ENCODE measurements at places on chromosomes 1 and 21.

GRCh38 chr1:212290608-212291007 lies 5.4 kb downstream of the PPP2R5A start:
- DNase-seq: peak; percentile 52

GRCh38 chr1:184843732-184844495 lies 89.3 kb upstream of the EDEM3 start:
- peak; percentile 14 for DNase-seq

DNA sequence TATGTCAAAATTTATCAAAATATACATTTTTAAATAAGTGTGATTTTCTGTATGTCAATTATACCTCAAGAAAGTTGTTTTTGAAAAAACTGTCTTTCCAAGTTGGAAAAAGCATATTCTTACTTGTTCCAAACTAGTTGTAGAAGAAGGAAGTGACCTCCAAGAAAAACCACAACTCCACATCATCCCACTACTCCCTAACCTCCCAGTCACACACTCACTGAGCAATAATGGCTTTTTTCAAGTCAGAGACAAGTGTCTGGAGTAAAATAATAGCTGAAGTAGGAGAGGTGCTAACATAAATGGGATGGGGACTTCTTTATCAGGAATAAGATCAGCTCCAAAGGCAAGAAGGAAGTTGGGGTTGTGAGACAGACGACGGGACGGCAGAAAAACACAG lies 13.4 kb downstream of the EPRS1 start:
- DNase-seq: no peak

DNA sequence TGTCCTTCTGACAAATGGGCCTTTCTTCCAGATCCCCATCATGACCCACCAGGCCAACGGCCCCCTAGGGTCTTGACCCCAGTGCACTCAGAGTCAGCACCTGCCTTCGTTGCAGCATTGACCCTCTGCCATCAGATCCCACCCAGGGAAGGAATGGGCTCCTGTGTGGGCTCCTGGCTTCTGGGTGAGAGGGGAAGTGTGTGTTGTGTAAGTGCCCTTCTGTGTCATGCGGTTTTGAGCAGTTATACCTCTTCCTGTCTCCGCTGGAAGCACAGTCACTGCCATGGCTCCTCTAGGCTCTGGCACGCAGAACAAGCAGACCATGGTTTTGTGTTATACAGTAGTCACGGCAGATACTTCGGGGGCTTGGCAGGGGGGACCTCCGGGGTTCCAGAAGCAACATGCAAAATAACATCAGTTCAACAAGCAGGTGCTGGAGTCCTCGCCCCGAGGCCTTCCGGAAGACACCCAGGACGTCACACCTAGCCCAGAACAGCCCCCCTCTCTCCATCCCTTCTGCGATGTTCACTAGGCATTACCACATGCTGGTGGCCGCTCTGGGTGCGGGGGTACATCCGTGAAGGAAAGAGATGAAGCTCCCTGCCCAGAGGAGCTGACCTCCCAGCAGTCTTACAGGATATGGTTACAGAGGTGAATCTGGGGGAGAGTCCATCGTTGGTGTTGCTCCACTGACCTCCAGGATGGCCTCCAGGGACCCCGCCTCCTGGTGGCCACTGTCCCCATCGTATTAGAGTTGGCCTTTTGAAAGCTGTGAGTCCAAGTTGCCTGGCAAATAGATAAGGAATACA lies 17.4 kb upstream of the KCNAB2 start:
- no peak for DNase-seq

- peak; percentile 58 for DNase-seq
Observed at GRCh38 chr1:243343970-243344937, 88.4 kb downstream of the SDCCAG8 start.

GRCh38 chr1:190738317-190738716 lies 260.7 kb upstream of the BRINP3 start:
- no peak for DNase-seq

DNA sequence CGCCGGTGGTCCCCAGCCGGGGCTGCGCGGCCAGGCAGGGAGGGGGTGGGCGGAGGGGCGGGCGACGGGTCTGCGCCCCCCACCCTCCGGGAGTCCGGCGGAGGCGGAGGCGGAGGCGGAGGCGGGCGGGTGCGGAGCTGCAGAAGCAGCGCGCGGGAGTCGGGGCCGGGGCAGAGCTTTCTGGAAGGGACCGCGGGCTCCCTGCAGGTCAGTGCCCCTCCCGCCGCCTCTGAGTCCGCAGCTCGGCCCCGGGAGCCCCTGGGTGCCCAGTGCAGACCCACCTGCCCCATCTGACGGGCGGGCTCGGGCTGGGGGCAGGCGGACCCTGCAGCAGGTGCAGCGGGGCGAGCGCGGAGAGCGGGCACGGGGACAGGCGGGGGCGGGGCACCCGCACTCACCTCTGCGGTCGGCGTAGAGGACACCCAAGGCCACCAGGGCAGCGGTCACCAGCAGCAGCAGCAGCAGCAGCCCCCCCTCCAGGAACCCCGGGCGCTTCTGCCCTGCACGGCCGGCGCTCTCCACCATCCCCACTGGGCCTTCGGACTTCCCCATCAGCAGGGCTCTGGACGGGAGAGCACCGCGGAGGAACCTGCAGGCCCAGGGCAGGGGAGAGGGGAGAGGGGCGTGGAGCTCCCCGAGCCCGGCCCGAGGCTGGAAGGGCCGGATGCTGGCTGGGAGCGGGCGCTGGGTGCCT lies 3.7 kb downstream of the MMEL1 start:
- DNase-seq: no peak

DNA sequence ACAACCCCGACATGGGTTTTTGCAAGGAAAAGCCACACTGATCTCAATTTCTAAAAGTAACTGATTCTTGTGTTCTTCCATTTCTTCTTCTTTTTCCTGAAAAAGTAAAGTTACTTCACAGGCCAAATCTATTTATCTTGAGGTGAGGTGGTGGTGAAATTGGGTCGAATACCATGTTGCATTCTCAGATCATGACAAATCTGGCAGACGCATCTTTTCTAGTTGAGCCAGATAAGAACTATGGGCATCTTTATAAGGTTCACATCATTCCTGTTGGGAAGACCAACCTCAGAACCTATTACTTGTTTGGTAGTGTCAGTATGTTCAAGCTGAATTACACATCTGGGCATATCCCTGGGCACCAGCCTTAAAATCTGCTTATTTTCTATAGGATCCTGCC lies 78.6 kb upstream of the USP25 start:
- no peak for DNase-seq

- peak; percentile 14 for DNase-seq
Observed at GRCh38 chr1:75615613-75616435, 4.9 kb upstream of the SLC44A5 start.

DNA sequence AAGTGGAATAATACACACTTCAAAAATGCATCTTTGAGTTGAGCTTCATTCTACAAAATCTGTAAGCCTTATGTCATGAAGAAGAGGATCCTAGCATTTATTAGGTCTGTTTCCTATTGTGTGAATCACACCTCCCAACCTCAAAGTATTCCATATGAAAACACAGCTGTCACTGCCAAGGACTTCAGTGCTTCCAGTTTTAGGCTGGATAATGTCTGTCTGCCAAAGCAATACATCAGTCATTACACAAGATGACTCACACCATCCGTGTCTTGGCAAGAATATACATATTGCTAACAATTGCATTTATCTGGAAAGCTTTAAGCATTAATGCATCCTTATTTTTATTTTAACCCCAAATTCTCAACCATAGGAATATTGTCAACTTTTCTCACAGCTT lies 125.7 kb upstream of the TMPRSS15 start:
- peak; percentile 13 for DNase-seq

- DNase-seq: no peak
Observed at GRCh38 chr1:152996633-152997400, 4.7 kb upstream of the SPRR3 start.

DNA sequence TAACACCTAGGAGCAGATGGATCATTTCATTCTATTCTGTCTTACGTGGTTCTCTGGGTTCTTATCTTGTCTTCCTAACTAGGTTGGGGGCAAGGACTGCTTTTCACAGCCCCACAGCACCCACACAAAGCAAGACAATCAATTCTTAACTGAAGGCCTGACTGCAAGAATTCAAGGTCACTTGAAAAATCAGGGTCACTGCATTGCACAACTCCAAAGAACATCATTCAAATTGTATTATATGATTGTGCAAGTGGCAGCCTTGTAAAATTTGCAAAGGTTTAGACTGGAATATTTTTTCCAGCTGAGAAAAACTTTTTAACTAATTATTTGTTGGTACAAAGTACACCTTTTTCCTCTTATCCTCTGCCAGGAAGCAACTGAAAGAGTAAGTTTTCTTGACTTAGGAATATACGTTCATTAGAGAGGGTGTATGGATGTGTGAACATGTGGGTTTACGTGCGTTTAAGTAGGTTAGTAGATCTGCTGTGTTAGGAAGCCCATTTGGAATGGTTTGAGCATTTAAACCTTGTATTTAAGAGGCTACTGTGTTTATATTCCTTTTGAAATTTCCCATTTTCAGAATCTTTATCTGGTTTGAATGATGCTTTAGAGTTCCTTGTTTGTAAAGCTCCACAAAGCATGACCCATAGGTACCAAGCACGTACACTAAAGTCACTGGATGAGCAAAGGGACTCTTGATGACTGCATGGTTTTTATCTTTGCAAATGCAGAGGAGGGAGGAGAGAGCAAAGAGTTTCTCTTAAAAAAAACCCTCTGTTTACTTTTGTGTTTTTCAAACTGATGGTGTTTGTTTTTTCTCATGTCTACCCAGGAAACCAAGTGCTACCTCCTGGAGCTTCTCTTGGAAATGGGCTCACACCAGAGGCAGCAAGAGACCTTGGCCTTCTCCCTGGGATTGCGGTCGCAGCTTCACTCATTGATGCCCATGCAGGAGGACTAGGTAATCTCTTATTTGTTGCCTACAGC lies 214.9 kb downstream of the FGGY start:
- no peak for DNase-seq

DNA sequence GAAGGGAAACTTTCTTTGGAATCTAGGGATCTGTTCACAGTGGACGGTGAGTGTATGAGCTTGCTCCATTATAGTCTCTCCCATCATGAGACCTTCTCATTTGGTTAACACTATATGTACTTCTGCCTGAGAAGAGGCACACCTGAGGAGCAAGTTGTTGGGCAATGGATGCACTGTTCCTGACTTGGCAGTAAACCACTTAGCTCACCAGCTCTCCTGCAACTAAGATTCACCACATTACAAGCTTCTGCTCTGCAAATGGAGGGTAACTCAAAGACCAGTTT lies 10.2 kb downstream of the MACF1 start:
- DNase-seq: no peak

DNA sequence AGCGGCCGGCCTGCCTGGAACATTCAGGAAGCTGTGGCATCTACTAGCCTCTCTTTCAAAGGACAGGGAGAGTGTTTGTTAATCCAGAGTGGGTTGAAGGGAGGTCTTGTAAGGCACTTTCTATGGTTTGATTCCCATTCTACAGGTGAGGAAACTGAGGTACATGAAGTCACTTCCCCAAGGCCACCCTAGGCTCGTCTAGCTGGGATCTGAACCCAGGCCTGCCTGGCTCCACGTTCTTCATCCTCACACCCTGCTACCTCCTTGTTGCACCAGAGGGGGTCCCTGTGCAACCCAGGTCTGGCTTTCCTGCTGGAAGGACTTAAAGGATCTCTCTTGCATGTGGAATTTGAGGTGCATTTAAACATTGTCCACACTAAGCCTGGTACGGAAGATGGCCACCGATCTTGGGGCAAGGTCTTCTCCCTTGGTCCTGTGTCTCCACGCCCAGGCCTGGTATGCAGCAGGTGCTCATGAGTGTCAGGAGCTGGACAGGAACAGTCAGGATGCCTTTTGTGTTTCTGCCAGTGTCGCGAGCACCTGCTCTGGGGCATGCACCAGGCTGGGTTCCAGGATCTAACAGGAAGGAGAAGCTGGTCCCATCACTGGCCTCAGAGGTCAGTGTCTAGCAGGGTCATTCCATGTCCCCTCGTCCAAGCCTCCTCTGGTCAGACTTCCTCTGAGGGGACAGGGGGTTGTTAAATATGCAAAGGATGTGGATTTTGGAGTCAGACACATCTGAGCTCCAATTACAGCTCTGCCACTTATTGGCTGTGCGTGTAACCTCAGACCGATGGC lies 103.2 kb upstream of the RUNX3 start:
- no peak for DNase-seq

GRCh38 chr1:162003061-162003829 lies 20.4 kb downstream of the OLFML2B start:
- DNase-seq: peak; percentile 100

- DNase-seq: peak; percentile 83
Observed at GRCh38 chr1:11176081-11176706, 13.0 kb upstream of the ANGPTL7 start.

- DNase-seq: peak; percentile 80
Observed at GRCh38 chr1:93844262-93845045, 34.6 kb downstream of the DNTTIP2 start.

GRCh38 chr21:25557180-25557579 lies 50.1 kb downstream of the MRPL39 start:
- DNase-seq: peak; percentile 73

GRCh38 chr1:19453741-19454201 lies 31.6 kb downstream of the CAPZB start:
- no peak for DNase-seq

- DNase-seq: no peak
Observed at GRCh38 chr1:2950926-2951305, 70.4 kb upstream of the ACTRT2 start.

DNA sequence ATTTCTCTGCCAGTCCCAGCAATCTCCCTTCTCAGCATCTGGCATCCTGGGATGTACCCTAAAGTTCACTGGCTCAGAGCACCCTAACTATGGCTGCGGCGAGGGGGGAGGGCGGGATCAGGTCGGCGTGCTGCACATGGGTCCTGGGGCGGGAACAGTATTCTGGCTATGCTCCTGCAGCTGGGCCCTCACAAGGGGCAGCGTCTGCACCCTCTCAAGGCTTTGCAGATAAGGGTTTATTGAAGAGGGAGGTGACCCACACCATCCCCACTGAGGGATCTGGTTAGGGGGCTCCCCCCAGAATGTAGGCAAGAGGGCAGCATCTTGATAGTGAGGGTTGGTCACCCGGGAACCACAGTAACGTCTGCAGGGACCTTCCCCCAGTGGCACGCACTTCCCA lies 44.9 kb upstream of the PCBP3 start:
- DNase-seq: no peak

DNA sequence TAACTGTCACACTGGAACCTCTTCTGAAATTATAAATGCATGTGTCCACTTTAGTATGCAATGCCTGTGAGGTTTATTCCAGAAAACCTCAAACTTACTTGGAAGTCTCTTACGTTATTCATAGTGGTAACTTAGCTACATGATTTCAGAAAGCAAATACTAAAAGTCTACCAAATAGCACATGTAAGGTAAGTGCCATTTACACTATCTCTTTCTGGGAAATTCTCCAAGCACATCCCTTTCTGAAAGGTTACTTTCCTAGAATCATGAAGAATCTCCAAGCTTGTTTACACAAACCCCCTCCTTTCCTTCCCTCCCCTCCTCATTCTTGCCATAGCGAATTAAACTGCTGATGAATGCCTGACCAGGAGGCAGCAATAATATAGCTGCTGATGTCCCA lies 42.5 kb downstream of the RAB3GAP2 start:
- DNase-seq: no peak

- DNase-seq: peak; percentile 77
Observed at GRCh38 chr1:109610609-109611307, 8.7 kb downstream of the GNAT2 start.

Measured in M059J (cell line).